Astrocyte of the spinal cord (primary cell): ENCODE measurements at places on chromosomes 16 and 17.

DNA sequence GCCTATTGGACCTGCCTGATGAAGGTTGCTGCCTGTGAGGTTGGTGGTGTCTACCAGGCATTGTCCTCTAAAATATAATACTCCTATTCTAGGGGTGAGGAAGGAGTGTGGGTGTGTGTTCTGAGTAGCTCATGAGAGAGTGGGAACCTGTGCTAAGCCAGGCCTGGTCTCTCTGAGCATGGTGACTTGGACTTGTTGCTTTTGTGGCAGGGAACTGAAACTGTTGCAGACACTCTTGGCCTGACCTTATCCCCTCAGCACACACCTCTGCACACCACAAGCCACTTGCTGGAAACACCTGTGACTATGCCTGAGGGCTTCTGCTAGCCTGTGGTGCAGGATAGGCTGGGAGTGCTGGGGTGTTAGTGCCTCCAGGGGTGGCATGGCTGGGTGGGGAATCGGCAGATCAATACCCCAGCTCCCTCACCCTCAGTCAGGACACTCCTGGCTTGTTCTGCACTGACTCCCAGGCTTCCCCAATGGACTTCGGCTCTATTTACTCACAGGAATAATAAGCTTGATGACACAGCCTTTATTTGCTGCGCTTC is 29.9 kb downstream of the PLCG2 start:
- DNase-seq = no peak

- no peak for DNase-seq
These were observed 2.8 kb upstream of the SPATA2L start for GRCh38 chr16:89704281-89704680.

DNA sequence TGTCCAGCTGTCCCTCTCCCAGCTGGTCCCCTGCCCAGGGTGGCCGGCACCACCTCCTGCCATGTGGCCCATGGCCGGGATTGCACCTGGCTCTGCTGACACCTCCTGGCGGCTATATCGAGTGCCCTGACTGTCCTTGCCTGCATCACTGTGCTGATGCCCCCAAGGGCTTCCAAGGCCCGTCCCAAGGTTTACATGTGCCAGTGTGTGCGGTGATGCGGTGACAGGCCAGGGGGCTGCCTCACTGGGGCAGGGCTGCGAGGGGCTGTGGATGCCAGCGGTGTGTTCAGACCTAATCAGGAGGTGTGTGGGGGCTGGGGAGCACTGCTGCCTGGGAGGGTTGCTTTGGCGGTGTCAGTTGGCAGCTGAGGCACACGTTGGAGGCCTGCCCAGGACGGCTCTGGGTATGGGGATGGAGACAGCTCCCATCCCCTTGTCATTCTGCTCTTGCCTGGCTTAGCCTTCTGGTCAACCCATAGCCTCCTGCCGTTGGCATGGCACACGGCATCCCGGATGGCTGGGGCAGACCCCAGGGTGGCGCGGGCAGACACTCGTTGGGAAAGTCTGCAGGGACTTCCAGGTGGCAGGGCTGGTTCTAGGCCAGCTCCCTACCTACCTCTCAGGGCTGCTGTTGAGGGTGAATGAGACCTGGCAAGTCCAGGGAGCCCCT is 5.5 kb downstream of the MAP2K3 start:
- DNase-seq = no peak

- DNase-seq = peak; percentile 65
These were observed 106.3 kb downstream of the SEC14L1 start for GRCh38 chr17:77247048-77247541.

DNA sequence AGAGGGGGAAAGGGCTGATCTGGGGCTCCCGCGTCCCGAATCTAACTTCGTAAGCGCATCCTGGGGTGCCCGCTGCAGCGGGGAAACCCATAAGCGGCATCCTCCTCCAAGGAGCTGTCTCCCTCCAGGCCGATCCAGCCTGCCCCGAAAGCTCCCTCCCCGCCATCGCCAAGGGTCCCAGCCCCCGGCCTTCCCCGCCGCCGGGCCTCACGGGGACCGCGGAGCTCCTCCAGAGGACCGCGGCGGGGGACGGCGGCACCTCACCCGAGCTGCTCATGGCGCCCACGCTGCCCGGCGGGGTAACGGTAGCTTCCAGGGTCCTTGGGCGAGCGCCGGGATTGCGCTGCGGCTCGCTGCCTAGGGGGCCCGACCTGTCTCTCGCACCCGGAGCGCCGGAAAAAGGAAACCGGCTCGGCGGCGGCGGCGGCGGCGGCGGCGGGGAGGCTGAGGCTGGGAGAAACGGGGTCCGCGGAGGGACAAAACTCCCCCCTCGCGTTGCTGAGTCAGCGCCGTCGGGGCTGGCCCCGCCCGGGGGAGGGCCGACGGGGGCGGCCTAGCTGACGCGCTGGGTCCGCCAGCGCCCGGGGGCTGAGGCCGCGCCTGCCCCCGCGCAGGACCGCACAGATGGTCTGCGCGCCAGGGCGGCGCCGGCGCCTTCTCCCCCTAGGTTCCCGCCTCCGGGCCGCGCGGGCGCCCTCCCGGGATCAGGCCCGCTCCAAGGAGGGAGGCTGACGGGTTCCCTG is at the start of gene BLMH:
Gene BLMH, minus strand, starts transcription at position 402 of the 743 bp plus-strand sequence. Its CDS starts 125 bp downstream, at position 277.
- DNase-seq = peak; percentile 82

GRCh38 chr16:8872967-8873865 is 4.4 kb upstream of the CARHSP1 start:
- no peak for DNase-seq

DNA sequence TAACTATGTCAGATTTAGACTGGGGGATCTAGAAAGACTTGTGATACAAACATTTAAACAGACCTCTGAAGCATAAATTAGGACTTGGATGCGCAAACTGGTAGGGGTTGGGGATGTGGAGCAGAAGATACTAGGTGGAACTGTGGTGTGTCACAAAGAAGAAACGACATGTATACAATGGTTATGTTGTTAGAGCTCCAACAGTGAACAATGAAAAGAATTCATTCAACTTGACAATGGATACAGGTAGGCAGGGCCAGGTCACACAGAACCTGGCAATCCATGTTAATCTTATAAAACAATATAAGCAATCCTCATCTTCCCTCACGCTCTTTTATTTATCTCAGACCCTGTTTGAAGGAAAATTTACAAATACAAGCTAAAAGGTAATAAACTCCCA is 102.0 kb downstream of the CDC27 start:
- no peak for DNase-seq

DNA sequence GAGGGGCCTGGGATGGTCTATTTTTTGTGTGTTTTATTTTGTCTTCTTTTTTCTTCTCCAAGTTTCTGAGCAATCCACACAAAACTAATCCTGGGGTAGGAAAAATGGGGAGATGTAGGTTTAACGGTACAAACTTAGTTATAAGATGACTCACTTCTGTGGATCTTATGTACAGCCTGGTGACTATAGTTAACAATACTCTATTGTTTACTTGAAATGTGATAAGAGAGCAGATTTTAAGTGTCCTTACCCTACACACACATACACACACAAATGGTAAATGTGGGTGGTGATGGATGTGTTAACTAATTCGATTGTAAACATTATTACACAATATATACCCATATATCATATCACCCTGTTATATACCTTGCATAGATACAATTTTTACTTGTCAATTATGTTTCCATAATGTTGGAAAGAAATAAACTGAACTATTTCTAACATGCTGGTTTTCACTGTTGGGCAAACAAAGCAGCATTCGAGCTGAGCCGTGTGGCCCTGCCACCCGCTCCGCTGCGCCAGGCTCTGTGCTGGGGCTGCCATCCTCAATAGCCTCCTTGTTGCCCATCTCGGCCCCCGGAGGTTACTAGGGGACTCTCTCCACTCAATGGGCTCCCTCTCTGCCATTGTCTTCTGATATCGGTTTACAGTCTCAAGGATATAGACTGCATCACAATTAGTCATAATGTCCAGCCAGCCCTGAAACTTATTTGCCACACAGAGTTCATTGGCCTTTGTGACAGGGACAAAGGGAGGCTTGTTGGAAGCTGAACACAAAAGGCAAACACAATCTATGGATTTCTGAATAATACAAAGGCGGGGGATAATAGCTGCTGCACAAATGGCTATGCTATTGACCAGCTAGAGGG is 380.3 kb upstream of the MAF start:
- no peak for DNase-seq

- DNase-seq = peak; percentile 44
These were observed 128.5 kb downstream of the MRTFB start for GRCh38 chr16:14199624-14200023.

GRCh38 chr17:75906143-75906884 is 1.6 kb upstream of the MRPL38 start:
- no peak for DNase-seq

DNA sequence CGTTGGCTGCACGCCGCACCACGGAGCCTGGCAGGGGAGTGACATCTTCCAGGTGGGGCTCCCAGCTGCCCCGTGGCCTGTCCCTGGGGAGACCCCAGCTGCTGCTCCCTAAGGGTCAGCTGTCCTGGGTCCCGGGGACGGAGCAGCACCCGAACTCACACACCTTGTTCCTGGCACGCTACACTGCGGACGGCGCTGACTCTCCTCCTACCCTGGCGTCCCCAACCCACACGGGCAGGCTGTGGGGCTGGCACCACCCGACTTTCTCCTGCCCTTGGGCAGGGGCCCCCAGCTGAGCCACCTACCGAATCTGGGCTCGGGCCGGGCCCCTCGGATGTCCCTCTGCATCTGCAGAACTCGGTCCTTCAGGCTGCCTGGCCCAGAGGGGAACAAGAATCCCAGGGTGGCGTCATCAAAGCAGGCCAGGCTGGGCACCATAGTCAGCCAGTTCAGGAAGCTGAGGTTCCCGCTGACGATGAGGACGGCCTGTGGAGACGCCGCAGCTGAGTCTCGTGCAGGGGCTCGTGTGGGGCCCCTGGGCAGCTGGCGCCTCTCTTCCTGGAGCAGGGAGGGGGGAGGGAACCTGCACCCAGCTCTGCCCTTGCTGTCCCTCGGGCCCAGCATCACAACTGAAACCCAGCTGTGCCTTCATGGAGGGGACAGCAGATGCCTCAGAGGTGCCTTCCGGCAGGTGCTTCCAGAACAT is 70.5 kb upstream of the GNG13 start:
- no peak for DNase-seq

- DNase-seq = no peak
These were observed 33.1 kb downstream of the NLRC5 start for GRCh38 chr16:57022445-57022844.

- DNase-seq = no peak
These were observed 48.8 kb upstream of the CACNG5 start for GRCh38 chr17:66786107-66786506.

- DNase-seq = no peak
These were observed 142.7 kb upstream of the C17orf78 start for GRCh38 chr17:37233036-37233435.

- peak; percentile 92 for DNase-seq
These were observed 5.1 kb downstream of the MVP start for GRCh38 chr16:29825145-29826044.

- DNase-seq = no peak
These were observed 78.8 kb upstream of the DOC2B start for GRCh38 chr17:260031-260791.

GRCh38 chr17:27558341-27558740 is 72.6 kb upstream of the LGALS9 start:
- no peak for DNase-seq

- no peak for DNase-seq
These were observed 593 bp downstream of the CDIPT start for GRCh38 chr16:29862383-29862883.

GRCh38 chr16:11032922-11033291 is 88.5 kb downstream of the CLEC16A start:
- peak; percentile 41 for DNase-seq

- DNase-seq = no peak
These were observed 2.2 kb downstream of the FBXL19 start for GRCh38 chr16:30925632-30925987.

- DNase-seq = no peak
These were observed 25.6 kb downstream of the CMC2 start for GRCh38 chr16:80981103-80981502.
